ENCODE measurements at places on chromosomes 1 and 21.

- DNase-seq, result no peak
These were observed 12.9 kb downstream of the CFAP57 start for GRCh38 chr1:43184995-43185394.

DNA sequence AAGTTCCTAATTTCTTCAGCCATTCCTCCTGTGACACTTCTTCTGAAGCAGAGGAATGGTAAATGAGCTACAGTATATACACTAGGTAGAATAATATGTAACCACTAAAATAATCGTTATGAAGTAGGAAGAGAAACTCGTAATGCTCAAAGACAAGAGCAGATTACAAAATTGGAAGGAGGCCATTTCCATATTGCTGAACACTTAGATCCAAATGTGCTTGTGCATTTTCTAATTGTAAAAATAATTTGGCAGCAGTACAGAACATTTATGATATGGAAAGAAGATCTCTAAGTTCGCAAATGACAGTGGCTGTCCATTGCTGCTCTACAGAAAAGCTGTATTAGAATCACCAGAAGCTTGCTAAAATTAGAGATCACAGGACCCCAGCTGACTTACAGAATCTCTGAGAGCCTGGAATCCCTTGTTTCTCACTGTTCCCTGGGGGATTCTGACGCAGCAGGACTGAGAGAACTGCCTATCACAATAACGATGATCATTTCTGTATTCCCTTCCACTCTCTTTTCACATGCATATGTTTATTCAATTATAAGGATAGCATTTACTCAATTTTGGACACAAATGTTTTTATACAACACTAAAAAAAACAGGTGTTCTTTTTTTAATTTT lies 242.1 kb downstream of the OMA1 start:
- no peak for DNase-seq

GRCh38 chr1:46181343-46182260 lies 5.3 kb upstream of the P3R3URF start:
- DNase-seq, result no peak

GRCh38 chr1:51840743-51841461 lies 37.6 kb downstream of the NRDC start:
- no peak for DNase-seq

GRCh38 chr1:243890576-243890975 lies 40.5 kb upstream of the AKT3 start:
- DNase-seq, result no peak
